Activated CD8-positive, alpha-beta memory T cell treated with anti-CD3 and anti-CD28 coated beads, Interleukin-2, amount 10 ng/mL, durations not matched to agents 7 days and 5 days (primary cell): ENCODE measurements at places on chromosomes 1 and 21.

GRCh38 chr1:223486366-223486765 lies 93.2 kb downstream of the CCDC185 start:
- DNase-seq: no peak

- DNase-seq: no peak
Observed at GRCh38 chr1:53326598-53327181, 1.2 kb downstream of the LRP8 start.

GRCh38 chr1:13583966-13584791 lies 547 bp downstream of the PDPN start:
- no peak for DNase-seq

GRCh38 chr1:84069236-84069845 lies 70.4 kb upstream of the TTLL7 start:
- no peak for DNase-seq

DNA sequence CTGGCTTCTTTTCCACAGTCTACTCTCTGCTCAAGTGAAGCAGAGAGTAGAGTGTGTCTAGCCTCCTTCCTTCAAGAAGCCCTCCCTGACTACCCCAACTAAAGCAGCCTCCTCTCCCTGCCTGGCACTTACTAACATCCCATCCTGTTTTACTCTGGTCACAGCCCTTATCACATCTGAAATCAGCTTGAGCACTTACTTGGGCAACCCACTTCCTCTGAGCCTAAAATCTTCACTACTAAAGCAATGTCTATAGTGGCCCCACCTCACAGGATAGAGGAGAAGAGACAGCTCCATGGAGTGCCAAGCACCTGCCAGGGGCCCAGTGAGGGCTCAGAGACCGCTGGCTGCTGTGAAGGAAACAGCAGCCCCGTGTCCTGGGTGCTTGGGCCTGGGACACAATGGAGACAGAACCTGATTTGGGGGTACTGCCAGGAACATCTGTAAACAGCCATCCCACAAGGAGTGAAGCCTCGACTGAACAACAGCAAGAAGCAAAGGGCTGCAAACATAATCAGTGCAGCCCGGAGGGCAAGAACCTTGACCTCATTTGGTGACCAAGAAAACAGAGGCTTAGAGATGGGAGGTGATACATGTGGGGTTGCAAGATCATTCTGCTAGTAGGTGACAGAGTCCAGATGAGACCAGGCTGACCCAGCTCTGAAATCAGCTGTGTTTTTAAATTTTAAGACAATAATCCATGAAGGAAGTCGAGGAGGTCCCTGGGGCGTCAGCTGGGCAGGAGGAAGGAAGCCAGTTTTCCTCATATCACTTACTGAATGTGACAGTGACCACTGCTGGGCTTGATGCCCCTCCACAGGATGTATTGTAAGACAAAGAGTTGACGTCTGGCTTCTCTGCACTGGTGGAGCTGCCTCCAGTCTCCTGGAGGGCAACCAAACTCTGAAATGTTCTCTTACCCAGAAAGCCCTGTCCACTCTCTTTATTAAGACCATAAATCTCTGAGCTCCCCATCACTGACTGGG lies 710.6 kb downstream of the MATN1 start:
- no peak for DNase-seq

DNA sequence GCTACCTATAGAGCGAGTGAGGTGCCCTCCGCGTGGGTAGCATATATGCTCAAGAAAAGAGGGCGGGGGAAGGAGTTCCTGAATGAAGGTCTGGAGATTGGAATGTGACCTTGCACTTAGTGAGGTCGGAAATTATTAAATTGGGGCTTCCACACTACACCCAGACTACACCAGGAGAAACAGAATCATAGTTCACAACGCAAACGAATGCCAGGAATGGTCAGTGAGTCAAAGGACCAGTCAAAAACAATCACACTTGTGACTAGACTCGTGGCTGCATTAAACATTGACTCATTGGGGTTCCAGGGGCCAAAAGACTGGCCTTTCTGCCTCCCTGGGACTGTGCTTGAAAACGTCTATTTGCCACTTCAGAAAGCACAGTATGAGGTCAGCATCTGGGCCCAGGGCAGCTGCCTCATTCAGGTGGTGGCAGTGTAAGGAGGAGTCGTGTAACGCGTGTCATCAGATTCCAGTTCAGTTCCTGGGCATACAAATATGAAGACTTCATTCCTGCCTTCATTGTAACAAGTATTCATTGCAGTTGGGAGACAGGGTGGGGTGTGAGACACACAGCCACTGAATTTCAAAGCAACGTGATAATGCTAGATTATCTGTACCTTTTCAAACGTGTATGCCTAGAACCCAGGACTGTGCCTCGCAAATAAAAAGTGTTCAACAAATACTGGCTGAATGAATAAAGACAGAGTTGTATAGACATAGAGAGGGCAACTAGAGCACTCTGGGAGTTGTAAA lies at the start of gene YOD1:
Gene YOD1, minus strand, starts transcription at position 18 of the 753 bp plus-strand sequence. CDS start 178 bp downstream, outside the sequence.
- no peak for DNase-seq

- DNase-seq: no peak
Observed at GRCh38 chr1:1703796-1704195, 11.2 kb upstream of the SLC35E2B start.

- no peak for DNase-seq
Observed at GRCh38 chr1:152109231-152109997, 5.8 kb downstream of the TCHH start.

DNA sequence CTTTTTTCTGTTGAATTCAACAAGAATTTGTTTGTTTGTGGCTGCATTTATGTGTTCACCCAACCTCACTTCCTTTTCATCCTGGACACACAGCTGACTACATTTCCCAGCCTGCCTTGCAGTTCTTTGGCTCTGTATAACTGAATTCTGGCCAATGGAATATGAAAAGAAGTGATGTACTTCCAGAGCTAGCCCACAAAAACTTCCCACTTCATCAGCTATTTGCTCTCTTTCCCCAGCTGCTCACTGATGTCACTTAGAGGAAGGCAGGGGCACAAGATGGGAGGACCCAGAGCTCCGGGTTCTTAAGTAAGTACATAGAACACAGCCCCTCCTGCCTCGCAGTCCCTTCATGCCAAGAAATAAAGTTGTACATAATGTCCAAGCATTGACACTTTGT lies 235.0 kb upstream of the FGGY start:
- DNase-seq: no peak

DNA sequence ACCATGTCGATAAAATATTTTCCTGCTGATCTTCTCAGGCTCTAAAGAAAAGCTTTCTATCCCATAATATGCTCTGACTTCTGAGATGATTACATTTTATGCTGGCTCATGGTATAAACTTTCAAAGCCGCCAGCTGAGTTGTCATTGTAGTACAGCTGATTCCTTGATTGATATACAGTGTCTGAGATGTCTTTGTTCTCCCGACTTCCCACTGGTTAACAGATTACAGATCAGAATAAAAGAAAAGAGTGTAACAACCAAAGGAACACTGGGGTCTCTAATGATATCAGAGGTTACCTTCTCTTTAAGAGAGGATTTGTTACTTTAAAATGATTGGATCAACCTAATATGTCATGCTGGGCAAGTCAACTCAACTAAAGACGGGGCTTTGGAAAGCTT lies 485.4 kb upstream of the LRRC7 start:
- DNase-seq: no peak

DNA sequence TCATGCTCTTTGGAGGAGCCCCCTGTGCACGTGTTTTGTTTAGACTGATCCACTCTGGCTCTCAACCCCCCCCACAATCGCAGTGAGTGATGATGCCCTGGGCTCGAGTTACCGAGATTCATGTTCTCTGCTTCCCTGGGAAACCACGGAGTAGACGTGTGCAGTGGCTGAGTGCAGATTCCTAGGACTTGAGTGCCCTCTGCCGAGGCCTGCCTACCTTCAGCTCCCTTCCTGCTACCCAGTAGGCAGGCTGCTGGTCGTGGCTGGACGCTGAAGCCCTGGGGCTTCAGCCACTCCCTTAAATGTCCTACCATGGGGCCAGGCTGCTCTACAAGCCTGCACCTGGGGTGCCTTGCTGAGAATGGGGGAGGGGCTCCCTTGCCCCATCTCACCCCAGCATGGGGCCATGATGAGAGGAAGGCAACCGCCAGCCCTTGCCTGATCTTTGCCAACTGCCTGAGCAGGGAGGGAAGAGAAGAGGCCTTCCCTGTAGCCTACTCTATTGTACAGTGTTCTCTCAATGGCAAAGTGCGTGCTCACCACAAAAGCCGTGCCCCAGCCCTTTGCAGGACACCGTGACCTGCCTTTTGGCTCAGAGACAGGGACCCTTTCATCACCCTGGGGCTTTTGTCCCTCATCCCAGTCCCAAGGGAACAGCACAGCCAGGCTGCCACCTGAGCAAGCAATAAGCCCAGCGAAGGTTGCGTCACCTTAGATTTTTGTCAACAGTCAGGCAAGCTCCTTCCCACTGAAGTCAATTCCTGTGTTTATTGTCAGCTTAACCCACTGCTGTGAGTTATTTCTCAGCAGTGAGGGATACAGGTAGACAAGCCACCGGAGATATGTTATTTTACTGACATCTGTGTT lies 4.1 kb upstream of the GRIK3 start:
- DNase-seq: no peak

- DNase-seq: peak; percentile 80
Observed at GRCh38 chr1:151905070-151905442, 4.3 kb downstream of the THEM4 start.

GRCh38 chr1:224407571-224408293 lies 26.9 kb downstream of the WDR26 start:
- no peak for DNase-seq

- peak; percentile 56 for DNase-seq
Observed at GRCh38 chr1:6185635-6186382, 5.7 kb upstream of the CHD5 start.

DNA sequence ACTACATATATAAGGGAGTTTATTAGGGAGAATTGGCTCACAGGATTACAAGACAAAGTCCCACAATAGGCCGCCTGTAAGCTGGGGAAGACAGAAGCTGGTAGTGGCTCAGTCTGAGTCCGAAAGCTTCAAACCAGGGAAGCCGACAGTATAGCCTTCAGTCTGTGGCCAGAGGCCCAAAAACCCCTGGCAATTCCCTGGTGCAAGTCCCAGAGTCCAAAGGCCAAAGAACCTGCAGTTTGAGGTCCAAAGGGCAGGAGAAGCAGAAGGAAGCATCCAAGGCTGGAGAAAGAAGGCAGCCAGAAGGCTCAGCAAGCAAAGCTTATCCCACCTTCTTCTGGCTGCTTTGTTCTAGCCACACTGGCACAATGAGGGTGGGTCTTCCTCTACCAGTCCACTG lies 13.9 kb downstream of the TTLL7 start:
- DNase-seq: no peak
